Hippocampal formation (tissue), 2 donors: ENCODE measurements at places on chromosomes 5 and 9.

DNA sequence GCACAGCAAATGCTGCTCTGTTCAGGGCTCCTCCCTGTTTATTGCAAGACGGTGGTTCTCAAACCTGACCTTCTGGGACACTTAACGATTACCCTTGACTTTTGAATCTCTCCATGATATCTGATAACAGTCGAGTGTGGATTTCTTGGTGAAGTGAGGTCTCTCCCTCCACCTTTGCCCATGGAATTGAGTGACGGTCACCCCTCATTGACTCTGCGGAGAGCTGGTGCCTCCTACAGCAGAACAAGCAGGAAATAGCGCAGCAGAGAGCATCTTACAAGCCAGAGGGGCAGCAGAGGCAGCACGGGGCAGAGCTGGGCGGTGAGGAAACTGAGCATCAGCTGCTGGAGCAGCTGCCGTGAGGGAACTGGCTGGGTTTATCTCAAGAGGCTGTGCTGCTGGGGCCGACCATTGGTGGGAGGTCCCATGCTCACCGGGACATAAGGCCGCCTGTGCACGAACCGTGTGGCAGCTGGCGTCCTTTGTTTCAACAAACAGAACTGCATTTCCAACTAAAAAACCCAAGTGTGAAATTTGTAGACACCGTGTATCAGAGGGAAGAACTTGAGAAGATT lies 189.8 kb downstream of the MTRR start:
- no peak for DNase-seq

- DNase-seq = no peak
Measured at GRCh38 chr5:155150012-155150411, 136.5 kb downstream of the KIF4B start.

- DNase-seq = peak; percentile 37
Measured at GRCh38 chr9:73039271-73040263, 86.7 kb upstream of the ALDH1A1 start.

DNA sequence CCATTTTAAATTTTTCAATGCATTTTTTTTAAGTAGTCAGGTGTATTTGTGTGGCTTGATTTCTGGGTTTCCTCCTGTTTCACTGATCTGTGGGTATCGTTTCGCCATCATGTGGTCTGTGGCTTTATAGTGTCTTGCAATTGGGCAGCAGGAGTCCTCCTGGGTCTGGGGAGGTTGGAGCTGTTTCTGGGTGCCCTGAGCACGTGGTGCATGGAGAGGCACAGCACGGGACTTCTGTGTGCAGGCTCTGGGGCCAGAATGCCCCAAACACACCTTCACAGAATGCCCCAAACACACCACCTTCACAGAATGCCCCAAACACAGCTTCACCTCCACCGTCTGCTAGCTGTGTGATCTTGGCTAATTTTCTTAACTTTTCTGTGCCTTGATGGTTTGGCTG lies 82.6 kb upstream of the COL5A1 start:
- DNase-seq = no peak

DNA sequence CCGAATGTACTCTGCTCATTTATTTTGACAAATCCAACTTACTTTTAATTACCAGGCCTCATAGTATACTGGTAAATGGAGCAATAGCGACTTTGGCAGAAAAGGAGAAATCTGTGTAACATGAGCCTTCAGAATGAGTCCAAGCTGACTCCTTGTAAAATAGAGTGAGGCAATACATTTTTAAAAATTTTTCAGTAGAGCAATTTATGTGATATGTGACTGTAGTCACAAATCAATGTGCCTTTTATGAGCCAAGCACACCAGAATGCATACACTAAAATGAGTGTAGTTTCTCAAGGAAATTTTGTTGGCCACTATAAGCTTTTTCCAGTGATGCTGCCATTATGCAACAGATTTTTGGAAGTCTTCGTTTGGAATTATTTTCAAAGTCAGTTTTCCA lies 73.8 kb downstream of the SNCAIP start:
- no peak for DNase-seq

DNA sequence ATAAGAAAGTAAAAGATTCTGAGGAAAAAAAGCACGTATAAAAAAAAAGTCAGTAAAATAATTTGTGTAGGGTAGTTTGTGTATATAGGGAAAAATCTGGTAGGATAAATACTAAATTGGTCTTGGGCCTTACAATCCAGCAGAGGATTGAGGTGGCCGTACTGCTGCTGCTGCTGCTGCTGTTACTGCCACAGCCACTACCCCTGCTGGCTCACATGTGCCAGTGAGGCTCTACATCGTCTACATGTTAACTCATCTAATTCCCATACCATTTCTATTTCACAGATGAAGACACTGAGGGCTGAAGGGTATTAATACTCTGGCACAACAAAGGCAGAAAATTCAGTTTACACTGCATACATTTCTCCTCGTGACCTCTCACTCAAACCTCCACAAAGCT lies 928.5 kb downstream of the TLE4 start:
- no peak for DNase-seq

GRCh38 chr9:97847474-97848214 lies 5.4 kb upstream of the FOXE1 start:
- no peak for DNase-seq

DNA sequence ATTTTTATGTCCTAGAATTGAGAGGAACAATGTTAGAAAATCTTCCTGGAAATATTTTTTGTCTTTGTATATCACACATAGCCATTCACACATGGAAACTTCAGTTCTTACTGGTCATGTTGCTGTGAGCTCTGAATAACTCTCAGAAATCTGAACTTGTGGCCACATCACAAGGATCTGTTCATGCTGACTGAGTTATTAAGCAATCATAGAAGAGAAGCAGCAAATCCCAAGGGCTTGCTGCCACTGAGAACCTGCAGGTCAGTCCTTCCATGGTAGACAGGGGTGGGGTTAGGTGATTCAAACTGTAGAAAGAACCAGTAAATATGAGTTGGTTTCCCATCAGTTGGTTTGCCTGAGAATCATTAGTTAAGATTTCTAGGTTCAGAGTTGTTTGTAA lies 27.6 kb downstream of the SGCD start:
- DNase-seq = no peak

GRCh38 chr5:141567513-141568117 lies 51.2 kb downstream of the DIAPH1 start:
- no peak for DNase-seq

DNA sequence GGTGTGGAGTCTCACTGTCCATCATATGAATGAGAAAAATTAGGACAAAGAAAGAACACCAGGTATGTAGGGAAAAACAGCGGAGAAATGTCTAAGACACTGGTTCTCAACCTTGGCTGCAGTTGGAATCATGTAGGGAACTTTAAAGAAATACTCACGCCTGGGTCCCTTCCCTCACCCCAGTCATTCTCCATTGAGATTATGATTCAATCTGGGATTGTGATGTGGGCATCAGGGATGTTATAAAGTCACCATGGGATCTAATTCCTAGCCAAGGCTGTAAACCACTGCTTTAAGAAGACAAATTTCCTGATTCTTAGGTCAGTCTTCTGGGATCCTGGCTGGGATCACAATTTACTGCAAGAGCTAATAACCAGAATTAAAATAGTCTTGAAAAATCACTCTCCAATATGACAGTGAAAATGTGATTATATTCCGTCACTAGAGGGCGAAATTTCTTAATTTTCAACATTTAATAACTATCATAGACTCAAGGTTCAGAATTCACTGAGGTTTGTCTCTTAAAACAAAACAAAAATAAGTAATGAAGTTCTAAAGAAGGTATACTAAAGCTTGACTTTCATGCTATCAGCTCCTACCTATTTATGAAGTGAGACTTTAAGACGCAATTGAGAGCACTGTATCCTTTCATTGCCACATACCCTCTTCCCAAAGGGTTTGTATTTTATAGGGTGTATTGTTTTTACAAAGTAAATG lies 60.5 kb downstream of the GLDC start:
- DNase-seq = no peak

GRCh38 chr9:107487521-107488374 lies 1.8 kb downstream of the KLF4 start:
- DNase-seq = no peak

- DNase-seq = no peak
Measured at GRCh38 chr5:16975950-16976624, 40.0 kb upstream of the MYO10 start.

DNA sequence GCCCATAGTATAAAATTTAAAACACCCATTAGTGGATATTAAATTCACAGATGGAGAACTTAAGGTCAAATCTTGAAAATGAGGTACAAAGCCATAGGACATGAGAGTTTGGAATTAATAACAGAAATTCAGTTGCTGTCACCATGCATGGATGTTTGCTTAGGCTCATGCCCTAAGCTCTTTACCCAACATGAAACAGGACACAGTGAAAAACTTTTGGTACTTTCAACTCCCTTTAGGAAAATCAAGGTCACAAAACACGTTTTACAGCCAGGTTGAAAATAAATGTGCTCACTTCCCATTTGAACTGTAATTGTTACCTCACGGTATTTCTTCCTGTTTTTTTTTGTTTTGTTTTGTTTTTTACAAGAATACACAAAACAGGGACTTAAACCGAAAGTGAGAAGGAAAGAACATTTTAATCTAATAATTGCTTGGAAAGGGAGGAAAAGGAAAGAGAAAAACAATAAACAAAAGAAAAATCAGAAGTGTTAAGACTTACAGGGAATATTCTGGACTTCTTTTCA lies 6.1 kb upstream of the TOPORS start:
- DNase-seq = no peak

GRCh38 chr9:7234144-7234543 lies 476.4 kb downstream of the KDM4C start:
- DNase-seq = no peak

GRCh38 chr5:14685757-14686156 lies 21.2 kb downstream of the OTULIN start:
- peak; percentile 81 for DNase-seq

- DNase-seq = no peak
Measured at GRCh38 chr5:6403416-6403815, 25.1 kb upstream of the MED10 start.

- no peak for DNase-seq
Measured at GRCh38 chr5:10576121-10576789, 12.4 kb downstream of the ANKRD33B start.

DNA sequence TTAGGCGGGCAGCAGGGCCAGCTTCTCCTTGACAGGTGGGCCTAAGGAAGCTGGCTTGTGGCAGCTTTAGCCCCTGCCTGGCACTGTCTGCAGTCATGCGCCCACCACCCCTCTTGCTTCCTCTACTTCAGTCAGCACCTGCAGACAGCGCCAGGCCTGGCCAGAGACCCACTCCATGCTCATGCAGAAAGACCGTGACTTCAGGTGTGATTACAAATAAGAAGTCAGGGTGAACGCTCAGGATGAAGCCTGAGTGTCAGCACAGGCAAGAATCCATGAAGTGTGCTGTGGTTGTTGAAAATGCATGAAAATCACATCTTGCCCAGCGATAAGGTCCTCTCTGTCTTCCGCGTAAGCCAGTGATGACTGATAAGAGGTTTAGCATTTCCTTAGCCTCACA lies 3.4 kb downstream of the CSF2 start:
- no peak for DNase-seq

DNA sequence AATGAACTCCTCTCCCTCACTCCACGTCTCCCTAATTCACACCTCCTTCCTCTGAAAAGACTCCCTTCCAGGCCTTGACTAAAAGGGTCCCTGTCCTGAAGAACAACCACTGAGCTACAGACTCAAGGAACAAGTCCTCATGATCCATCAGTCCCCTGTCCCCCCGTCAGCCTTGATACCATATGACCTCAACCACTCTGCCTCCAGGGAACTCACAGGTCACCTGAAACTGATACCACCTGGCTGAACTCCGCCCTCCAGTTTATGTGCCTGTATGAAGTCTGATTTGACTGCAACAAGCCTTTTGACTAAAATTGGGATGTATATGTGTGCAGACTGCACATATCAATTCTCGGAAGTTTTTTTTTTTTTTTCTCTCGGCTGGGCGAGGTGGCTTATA lies 88.7 kb downstream of the UGCG start:
- DNase-seq = no peak

DNA sequence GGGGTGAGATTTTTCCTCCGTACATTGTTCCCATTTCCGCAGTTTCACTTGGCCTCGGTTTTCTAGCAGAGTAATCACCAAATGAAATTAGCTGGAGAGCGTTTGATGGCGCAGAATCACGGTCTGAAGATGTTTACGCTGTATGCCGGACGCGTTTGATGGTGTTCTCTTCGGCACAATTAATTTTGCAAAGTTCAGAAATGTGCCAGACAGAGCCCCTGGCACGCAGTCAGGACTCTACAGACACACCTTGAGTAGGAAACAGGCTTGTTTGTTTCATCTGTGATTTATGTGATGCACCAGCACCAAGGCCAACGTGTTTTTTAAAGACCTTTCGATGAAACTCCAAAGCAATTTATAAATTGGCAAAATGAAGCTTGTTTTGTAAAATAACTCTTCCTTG lies 863 bp upstream of the LIFR start:
- DNase-seq = no peak

DNA sequence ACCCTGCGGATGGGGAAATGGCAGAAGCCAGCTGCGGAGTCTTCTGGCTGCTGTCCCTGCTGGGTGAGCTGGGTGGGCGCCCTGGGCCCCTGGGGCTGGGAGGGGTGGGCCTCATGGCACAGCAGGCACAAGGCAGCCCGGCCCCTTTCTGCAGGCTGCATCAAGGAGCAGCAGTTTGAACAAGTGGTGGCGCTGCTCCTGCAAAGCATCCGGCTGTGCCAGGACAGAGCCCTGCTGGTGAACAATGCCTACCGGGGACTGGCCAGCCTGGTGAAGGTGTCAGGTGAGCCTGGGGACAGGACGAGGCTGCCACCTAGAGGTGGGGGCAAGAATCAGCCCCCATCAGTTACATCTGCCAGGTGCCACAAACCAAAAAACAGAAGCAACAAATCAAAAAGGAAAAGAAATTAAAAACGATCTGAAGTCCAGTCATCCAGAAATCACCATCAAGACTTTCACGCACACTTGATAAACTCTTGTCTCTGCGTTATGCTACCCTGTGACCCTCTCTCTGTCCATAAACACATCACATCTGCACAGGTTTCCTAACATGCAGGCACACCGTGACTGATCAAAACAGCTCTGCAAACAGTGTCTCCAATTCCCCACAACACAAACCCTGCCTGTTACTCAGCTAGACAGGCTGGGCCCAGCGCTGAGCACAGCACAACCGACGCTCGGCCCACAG lies 13.9 kb downstream of the REXO4 start:
- no peak for DNase-seq

GRCh38 chr5:147673266-147673665 lies 109.3 kb downstream of the JAKMIP2 start:
- DNase-seq = peak; percentile 5

GRCh38 chr9:25681266-25681665 lies 3.0 kb upstream of the TUSC1 start:
- DNase-seq = no peak

- no peak for DNase-seq
Measured at GRCh38 chr5:91296674-91297143, 86.4 kb downstream of the ARRDC3 start.

- no peak for DNase-seq
Measured at GRCh38 chr9:133818444-133818843, 80.3 kb upstream of the SARDH start.
